Osteocyte (in vitro differentiated cells): ENCODE measurements at places on chromosomes 2 and 18. TPM values are rescaled to one million over a fixed set of nuclear protein-coding genes. Genes with fewer than 3 reads are reported as not detected.

GRCh38 chr2:131520526-131520925 is 7.2 kb upstream of the CCDC74A start:
- H3K36me3 ChIP-seq = peaks cover 9% of the 10 kb centered on the region
- no peak overlapping the region for H3K4me3 ChIP-seq
- no peaks in the 10 kb centered on the region for H3K27me3 ChIP-seq
- DNase-seq = no peak
- H3K27ac ChIP-seq = no peak overlapping the region

GRCh38 chr2:95063086-95063958 is 37.8 kb downstream of the MAL start:
- no peak overlapping the region for H3K27ac ChIP-seq
- H3K27me3 ChIP-seq = peaks cover 29% of the 10 kb centered on the region
- H3K4me3 ChIP-seq = no peak overlapping the region
- H3K4me1 ChIP-seq = no peaks in the 10 kb centered on the region
- DNase-seq = peak; percentile 63
- no peaks in the 10 kb centered on the region for H3K36me3 ChIP-seq

The KCNIP3 gene
- total RNA-seq = 0.57 and 1.4 TPM in 2 replicates

DNA sequence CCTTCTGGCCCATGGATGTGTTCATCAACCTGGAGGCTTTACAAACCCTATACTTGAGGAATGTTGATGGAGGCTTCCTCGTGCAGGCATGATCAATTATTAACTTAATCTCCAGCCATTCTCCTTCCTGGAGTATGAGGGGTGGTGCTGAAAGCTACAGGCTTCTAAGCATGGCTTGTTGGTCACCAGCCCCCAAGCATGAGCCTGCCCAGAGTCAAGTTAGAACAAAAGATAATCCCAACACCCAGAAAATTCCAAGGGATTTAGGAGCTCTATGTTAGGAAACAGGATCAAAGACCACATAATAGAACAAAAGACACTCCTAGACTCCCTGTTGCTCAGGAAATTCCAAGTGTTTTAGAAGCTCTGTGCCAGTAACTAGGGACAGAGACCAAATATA is 63.1 kb downstream of the FAM171B start:
- peaks cover 17% of the 10 kb centered on the region for H3K4me1 ChIP-seq
- no peak for DNase-seq
- no peak overlapping the region for H3K4me3 ChIP-seq
- H3K27me3 ChIP-seq = no peaks in the 10 kb centered on the region

DNA sequence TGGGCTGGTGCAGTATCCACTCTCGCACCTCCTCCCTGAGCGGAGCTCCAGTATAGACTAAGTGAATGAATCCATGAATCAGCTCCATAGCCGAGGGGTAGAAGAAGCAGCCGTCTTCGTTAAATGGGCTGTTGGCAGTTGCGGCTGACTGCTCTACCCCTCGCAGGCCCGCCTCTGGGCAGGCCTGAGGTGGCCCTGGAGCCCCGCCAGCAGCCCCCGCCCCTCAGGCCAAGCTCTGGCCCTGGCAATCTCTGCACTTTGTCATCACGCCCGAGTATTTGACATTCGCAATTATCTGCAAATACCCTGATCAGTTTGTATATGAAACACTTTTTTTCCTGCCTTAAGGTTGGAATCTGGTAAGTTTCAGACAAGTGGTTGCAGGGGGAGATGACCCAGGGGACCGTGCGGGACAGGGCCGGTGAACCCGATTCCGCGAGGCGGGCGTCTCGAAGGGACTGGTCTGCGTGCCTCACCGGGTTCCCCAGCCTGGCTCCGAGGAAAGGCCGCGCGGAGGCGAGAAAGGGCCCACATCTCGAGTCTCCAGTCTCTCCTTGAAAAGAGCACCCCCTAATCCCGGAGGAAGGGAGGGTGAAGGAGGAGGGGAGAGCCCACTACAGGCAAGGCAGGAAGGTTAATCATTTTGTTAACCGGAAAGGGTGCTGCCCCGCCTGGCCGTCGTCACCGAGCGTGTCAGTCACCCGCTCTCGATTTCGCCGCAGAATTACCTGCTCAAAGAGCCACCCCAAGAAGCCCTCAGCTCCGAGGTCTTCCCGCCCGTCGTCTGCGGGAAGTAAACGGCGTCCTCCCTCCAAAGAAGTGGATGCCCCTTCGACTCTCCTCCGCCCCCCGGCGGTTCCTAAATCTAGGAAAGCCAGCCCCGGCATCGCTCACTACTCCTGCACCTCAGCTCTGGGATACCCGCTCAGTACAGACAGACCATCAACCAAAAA is 11.1 kb upstream of the SATB2 start:
- H3K4me1 ChIP-seq = peaks cover 38% of the 10 kb centered on the region
- peaks cover 2% of the 10 kb centered on the region for H3K36me3 ChIP-seq
- no peak for DNase-seq
- H3K4me3 ChIP-seq = peak overlapping the region; percentile 64

- DNase-seq = no peak
- H3K4me1 ChIP-seq = peaks cover 5% of the 10 kb centered on the region
- no peak overlapping the region for H3K27ac ChIP-seq
- H3K4me3 ChIP-seq = no peak overlapping the region
- H3K36me3 ChIP-seq = peaks cover 5% of the 10 kb centered on the region
- no peaks in the 10 kb centered on the region for H3K27me3 ChIP-seq
Observed at GRCh38 chr18:685438-685837, 27.0 kb downstream of the ENOSF1 start.

DNA sequence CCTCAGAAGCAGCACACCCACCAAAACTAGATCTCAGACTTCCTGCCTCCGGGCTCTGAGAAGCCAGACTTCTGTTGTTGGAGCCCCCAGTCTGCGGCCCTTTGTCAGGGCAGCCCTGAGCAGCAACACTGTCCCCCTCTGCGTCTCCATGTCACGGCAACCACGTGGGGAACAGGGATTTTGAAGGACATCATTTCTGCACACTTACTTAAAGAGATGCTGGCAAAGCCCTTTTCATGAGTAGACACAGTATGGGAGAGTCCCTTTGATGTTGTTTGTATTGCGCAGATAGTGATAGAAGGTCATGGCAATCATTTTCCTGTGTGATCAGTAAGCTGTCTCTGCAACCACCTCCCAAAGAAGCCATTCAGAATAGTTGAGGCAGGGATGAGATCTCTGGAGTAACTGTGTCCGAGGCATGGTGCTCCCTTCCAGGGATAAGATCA is 69.1 kb upstream of the ID2 start:
- no peaks in the 10 kb centered on the region for H3K36me3 ChIP-seq
- peaks cover 14% of the 10 kb centered on the region for H3K27me3 ChIP-seq
- H3K4me3 ChIP-seq = no peak overlapping the region
- H3K27ac ChIP-seq = no peak overlapping the region
- no peak for DNase-seq

DNA sequence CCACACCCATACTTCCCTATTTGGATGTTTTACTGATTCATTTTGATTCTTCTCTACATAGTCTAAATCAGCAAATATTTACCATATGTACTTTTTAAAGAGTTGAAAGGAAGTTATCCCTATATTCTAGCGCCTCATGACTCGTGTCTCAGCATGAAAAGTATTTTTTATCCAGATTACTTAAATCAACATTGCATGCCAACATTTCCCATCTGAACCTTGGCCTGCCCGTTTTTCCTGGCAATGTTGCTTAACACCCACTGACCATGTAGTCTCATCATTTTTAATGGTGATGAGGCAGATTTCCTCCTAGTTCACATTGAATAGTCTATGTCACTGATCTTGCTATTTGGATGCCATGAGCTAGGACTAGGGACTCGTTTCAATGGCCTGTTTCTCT is 13.2 kb upstream of the SCYGR5 start:
- H3K27ac ChIP-seq = no peak overlapping the region
- H3K27me3 ChIP-seq = peaks cover 4% of the 10 kb centered on the region
- DNase-seq = no peak
- peaks cover 17% of the 10 kb centered on the region for H3K4me1 ChIP-seq
- H3K4me3 ChIP-seq = no peak overlapping the region
- no peaks in the 10 kb centered on the region for H3K36me3 ChIP-seq

DNA sequence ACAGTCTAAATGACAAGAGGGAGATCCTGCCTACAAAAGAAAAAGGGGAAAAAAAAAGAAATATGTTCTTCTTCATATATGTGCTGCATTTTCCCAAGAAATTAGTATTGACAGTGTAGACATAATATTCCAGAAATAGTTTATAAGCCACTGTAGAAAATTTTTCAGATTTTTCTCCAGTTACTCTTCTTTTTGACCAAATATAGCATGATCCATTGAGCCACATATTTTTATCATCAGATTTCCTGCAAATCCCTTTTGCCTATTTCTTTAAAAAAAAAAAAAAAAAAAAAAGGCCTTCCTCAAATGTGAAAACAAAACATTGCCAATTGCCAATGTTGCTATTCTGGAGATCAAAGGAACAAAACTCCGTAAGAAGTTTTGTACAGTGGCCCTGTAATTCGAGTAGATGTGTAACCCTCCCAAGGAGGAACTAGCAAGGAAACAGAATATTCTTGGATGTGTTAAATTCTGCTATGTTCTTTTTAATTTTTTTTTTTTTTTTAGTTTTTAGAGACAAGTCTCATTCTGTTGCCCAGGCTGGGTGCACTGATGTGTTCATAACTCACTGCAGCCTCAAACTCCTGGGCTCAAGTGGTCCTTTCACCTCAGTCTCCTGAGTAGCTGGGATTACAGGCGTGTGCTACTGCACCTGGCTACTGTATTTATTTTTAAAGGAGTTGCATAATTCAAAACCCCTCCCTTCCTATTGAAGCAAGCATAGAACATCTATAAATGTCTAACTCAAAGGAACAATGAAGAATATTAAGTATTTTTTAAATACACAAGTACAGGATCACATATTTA is 12.5 kb upstream of the CABYR start:
- H3K4me1 ChIP-seq = peaks cover 19% of the 10 kb centered on the region
- H3K4me3 ChIP-seq = no peak overlapping the region
- H3K27me3 ChIP-seq = no peaks in the 10 kb centered on the region
- DNase-seq = no peak

GRCh38 chr2:181404472-181404871 is 52.7 kb upstream of the ITGA4 start:
- no peaks in the 10 kb centered on the region for H3K36me3 ChIP-seq
- H3K4me1 ChIP-seq = no peaks in the 10 kb centered on the region

The CYP26B1 gene
- total RNA-seq = 0.89 and 1.3 TPM in 2 replicates

The PLCL1 gene
- 1.2 and 1.3 TPM in 2 replicates for total RNA-seq

- no peaks in the 10 kb centered on the region for H3K36me3 ChIP-seq
- H3K27ac ChIP-seq = no peak overlapping the region
- no peak for DNase-seq
- no peak overlapping the region for H3K4me3 ChIP-seq
- peaks cover 22% of the 10 kb centered on the region for H3K27me3 ChIP-seq
Observed at GRCh38 chr2:173860566-173860965, 104.6 kb downstream of the SP3 start.

GRCh38 chr2:211494085-211494484 is 937.7 kb downstream of the CPS1 start:
- no peak overlapping the region for H3K4me3 ChIP-seq
- H3K36me3 ChIP-seq = no peaks in the 10 kb centered on the region
- no peak for DNase-seq
- no peak overlapping the region for H3K27ac ChIP-seq

The TMEM214 gene
- 116 and 118 TPM in 2 replicates for total RNA-seq

- no peaks in the 10 kb centered on the region for H3K36me3 ChIP-seq
- no peak for DNase-seq
- peaks cover 11% of the 10 kb centered on the region for H3K4me1 ChIP-seq
Observed at GRCh38 chr2:85129861-85130260, 3.3 kb upstream of the TCF7L1 start.

GRCh38 chr18:32276906-32277305 is 87.1 kb downstream of the MEP1B start:
- H3K4me1 ChIP-seq = peaks cover 6% of the 10 kb centered on the region
- H3K4me3 ChIP-seq = no peak overlapping the region
- no peaks in the 10 kb centered on the region for H3K36me3 ChIP-seq
- H3K27ac ChIP-seq = no peak overlapping the region
- H3K27me3 ChIP-seq = no peaks in the 10 kb centered on the region

- peaks cover 3% of the 10 kb centered on the region for H3K27me3 ChIP-seq
- peak; percentile 62 for DNase-seq
- H3K36me3 ChIP-seq = no peaks in the 10 kb centered on the region
Observed at GRCh38 chr2:422676-423435, 135.0 kb upstream of the ALKAL2 start.

The EIPR1 gene
- 19.0 and 19.9 TPM in 2 replicates for total RNA-seq

The MAP3K19 gene
- total RNA-seq = not detected in 2 replicates

- peaks cover 17% of the 10 kb centered on the region for H3K4me1 ChIP-seq
- peaks cover 7% of the 10 kb centered on the region for H3K36me3 ChIP-seq
- H3K4me3 ChIP-seq = no peak overlapping the region
- no peak for DNase-seq
- H3K27me3 ChIP-seq = no peaks in the 10 kb centered on the region
Observed at GRCh38 chr2:105764059-105764458, 19.3 kb downstream of the NCK2 start.

- H3K36me3 ChIP-seq = no peaks in the 10 kb centered on the region
- H3K4me3 ChIP-seq = no peak overlapping the region
- H3K27me3 ChIP-seq = no peaks in the 10 kb centered on the region
- no peak for DNase-seq
- peaks cover 7% of the 10 kb centered on the region for H3K4me1 ChIP-seq
- peak overlapping the region; percentile 27 for H3K27ac ChIP-seq
Observed at GRCh38 chr18:29083545-29083944, 906.6 kb upstream of the CDH2 start.

DNA sequence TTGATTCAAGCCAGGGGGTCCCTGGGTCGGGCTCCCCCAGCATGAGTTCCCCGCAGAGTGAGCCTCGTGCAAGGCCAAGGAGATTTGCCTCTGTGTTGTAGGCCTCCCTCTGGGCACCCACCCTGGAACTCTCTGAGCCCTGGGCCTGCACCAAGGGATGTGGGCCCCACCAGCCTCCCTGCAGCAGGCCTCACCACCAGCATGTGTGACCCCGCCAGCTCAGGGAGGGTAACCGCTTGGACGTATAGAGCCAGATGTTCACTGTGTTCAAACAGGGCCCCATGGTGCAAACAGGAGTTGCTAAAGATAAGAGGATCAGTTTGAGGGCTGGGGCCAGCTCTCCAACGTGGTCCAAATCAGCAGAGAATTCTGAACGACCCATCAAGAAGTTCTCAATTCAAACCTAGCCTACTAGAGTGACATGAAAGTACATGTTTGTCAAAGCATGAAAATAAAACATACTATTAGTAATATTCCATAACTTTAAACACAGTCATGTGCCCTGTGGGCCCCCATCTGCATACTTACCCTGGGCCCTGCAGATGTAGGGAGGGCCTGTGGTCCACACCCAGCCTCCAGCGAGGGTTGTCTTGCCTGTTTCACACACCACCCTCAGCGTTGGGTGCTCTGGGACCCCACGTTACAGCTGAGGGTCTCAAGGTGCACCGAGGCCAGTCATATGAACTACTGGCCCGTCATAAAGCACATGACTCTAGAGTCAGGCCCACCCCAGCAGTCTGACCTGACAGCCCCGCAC is 5.5 kb upstream of the TUBB6 start:
- peaks cover 18% of the 10 kb centered on the region for H3K4me1 ChIP-seq
- no peaks in the 10 kb centered on the region for H3K36me3 ChIP-seq
- no peak overlapping the region for H3K4me3 ChIP-seq
- DNase-seq = no peak
